ENCODE measurements at places on chromosomes 16 and 17.

GRCh38 chr17:72875361-72875760 lies 217.1 kb downstream of the SLC39A11 start:
- no peak for DNase-seq

DNA sequence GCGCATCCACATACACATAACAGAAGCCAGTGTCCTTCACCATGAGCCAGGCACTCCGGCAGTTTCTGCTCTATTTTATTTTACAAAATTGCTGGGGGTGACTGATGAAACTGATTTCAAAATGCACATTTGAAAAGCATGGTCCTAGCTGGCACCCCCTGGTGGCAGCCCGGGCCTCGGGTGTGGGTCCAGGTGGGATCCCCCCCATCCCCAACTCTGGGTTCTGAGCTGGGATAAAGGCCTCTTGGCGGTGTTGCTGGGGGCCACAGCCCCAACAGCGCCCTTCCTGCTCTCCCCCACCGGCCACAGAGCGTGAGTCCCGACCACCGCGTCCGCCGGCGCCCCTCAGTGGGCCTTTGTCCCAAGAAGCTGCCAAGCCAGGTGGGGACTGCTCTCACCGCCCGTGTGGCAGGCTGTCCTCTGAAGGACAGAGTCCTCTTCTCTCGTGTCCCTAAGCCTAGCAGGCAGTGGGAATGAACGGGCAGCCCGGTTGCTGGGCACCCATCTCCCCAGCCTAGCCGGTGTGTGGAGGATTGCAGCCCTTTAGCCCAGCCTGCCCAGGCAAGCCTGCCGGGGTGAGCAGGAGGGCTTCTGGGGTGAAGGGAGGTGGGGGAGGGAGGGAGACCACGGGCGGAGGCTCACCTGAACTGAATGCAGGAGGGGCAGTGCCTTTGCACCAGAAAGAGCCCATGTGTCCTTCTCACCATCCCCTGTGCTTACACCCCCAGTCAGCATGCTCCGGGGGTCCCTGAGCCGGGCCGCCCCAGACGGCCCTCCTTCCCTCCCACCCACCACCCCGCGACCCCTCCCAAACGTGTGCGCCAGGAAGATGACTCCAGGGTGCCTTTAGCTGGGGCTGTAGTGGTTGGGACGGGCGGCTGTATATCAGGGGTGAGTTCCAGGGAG lies 898 bp downstream of the SNAI3 start:
- DNase-seq: peak; percentile 63

- DNase-seq: no peak
Measured at GRCh38 chr16:80997139-80997798, 9.4 kb downstream of the CMC2 start.

- no peak for DNase-seq
Measured at GRCh38 chr17:1473170-1473569, 17.1 kb upstream of the CRK start.

DNA sequence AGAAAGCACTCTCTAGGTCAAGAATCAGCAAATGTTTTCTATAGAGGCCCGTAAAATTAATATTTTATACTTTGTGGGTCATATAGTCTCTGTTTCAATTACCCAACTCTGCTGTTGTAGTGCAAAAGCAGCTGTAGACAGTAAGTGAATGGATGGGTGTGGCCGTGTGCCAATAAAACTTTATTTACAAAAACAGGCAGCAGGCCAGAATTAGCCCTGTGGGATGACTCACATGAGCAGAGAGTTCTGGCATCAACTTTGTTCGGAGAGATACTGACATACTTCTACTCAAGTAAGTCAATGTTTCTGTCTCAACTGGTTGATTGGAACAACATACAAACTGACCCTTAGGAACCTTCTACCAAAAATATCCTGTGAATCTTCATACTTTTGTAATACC lies 616.2 kb downstream of the MAF start:
- DNase-seq: no peak

- DNase-seq: no peak
Measured at GRCh38 chr16:84541999-84542817, 37.7 kb upstream of the MEAK7 start.

GRCh38 chr16:89473136-89473712 lies 17.1 kb downstream of the ANKRD11 start:
- no peak for DNase-seq

DNA sequence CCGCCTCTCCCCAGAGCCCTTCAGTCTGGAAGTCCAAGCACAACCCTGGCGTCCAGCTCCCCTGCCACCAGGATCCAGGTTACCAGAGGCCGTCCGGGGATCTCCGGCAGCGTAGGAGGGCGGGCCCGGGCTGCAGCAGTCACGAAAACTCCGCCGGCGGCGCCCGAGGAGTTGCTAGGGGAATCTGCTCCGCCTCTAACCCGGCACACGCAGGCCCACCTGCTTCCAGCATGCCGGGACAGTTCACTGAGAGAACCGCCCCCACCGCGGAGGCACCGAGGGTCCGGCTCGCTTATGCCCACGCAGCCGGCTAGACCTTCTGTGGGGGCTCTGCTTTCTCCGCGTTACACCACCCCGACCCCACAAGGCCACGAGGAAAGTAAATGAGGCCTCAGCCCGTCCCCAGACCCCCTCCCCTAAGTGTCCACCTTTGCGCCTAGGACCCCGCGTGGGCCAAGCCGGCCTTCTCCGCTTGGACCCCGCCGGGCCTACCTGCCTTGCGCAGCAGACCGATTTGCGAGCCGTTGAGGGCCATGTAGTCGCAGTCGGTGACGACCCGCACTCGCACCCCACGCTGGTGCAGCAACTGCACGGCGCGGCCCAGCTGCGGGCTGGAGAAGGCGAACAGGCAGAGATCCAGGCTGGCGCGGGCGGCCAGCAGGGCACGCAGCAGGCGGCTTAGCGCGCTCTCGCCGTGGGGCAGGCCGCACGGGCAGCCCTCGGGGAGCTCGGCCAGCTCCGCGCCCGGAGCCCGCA lies 587 bp downstream of the PLD6 start:
- peak; percentile 28 for DNase-seq

- DNase-seq: no peak
Measured at GRCh38 chr16:1225051-1225451, at the start of gene TPSG1. Gene TPSG1 (minus strand): TSS chr16:1225268. CDS start chr16:1225252, 16 bp downstream.

- DNase-seq: no peak
Measured at GRCh38 chr17:69608808-69609472, 194.4 kb downstream of the MAP2K6 start.

- no peak for DNase-seq
Measured at GRCh38 chr16:51747329-51747728, 596.3 kb upstream of the SALL1 start.

GRCh38 chr17:79306424-79307318 lies 232.0 kb downstream of the ENGASE start:
- DNase-seq: no peak

DNA sequence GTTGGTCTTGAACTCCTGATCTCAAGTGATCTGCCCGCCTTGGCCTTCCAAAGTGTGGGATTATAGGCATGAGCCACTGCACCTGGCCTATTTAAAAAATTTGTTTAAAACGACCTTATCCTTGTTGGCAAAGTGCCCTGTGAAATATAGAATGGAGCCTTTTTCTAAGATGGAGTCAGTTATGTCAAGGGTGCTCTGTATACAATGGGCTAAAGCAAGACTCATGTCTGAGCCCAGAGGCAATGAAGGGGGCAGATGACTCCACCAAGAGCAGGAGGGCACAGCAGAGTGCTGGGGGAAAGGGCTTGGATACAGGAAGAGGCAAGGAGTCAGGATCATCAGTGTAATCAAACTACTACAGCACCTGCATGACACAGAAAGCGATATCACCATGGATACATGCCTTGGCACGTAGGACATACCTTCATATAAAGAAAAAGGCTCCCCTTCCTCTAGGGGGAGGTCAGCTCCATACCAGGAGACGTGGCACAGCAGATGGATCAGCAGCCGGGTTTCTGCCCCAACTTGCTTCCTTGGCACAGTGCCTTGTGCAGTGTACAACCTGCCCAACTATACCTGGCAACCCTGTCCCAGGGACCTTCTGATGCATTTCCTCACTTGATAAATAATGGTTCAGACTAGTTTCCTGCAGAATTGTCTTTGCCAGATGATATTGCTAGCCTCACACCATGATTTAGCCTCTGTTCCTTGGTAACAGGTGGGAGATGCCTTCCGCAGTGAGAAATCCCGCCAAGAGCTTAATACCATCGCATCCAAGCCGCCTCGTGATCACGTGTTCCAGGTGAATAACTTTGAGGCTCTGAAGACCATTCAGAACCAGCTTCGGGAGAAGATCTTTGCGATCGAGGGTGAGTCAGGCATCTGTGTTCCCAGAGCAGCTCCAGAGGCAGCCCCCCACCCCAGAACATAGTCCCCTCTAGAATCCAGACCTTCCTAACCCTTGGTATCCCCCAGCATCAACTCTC lies 15.3 kb downstream of the ITGAM start:
- no peak for DNase-seq

GRCh38 chr16:2426941-2427361 lies 2.3 kb upstream of the CCNF start:
- no peak for DNase-seq

DNA sequence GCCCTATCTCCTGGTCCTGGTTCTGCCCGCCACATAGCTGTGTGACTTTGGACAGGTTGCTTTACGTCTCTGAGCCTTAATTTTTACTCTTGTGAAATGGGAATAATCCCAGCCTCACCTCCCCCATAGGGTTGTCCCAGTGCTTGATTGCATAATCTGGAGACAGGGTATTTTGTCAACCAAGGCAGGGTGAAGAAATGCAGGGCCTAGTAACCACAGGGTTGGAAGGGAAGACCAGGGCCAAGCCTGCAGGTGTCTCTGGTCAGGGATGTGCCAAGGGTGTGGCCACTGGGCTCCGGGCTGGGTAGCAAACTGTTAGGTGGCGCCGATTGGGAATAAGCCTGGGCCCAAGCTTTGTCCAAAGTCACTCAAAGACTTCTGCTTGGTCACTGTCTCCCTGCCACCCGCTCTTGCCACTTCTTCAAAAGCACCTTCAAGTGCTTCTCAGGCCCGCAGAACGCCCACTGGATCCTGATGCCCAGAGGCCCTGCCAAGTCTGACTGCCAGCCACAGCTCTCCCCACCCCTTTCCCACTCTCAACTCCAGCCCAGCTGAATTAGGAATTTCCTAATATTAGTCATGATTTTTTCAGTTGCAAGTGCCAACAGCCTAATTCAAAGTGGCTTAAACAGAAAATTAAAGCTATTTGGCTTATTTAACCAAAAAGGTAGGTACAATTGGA lies 20.6 kb upstream of the COL1A1 start:
- no peak for DNase-seq
